ENCODE measurements at places on chromosomes 1 and 21. TPM values are rescaled to one million over a fixed set of nuclear protein-coding genes. Genes with fewer than 3 reads are reported as not detected.

Gene FTCD
- total RNA-seq = not detected

Gene TMEM81
- total RNA-seq = 3.5 TPM

Gene LCE3B
- not detected for total RNA-seq

Gene CD101
- total RNA-seq = 0.82 TPM

Gene CSRP1
- 48.4 TPM for total RNA-seq

Gene AK5
- total RNA-seq = 9.4 TPM

DNA sequence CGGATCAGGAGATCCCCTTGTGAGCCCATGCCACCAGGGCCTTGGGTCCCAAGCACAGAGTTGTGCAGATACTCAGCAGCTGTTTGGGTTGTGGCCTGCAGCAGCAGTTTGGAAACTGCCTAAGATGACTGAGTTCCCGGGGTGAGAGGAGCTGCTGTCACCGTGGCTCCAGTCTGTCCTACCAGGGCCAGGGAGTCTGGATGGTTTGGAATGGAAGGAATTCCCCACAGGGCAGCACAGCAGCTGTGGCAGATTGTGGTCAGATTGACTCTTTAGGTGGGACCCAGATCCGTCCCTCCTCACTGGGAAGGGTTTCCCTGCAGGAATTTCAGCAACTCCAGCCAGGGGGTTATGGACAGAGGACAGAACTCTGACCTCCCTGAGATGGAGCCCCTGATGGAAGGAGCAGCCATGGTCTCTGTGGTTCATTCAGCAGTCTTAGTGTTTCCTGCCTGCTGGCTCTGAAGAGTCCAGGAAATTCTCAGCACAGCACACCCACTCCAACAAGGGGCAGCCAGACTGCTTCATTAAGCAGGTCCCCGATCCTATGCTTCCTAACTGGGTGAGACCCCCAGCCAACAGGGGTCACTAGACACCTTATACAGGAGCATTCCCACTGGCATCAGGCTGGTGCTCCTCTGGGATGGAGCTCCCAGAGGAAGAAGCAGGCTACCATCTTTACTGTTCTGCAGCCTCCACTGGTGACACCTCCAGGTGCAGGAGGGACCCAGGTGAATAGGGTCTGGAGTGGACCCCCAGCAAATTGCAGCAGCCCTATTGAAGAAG lies 51.5 kb upstream of the TNFSF4 start:
- H3K36me3 ChIP-seq = no peaks in the 10 kb centered on the region
- no peaks in the 10 kb centered on the region for H3K4me1 ChIP-seq
- H3K27ac ChIP-seq = no peak overlapping the region
- H3K27me3 ChIP-seq = no peaks in the 10 kb centered on the region

GRCh38 chr1:218778257-218779126 lies 395.2 kb upstream of the LYPLAL1 start:
- H3K36me3 ChIP-seq = no peaks in the 10 kb centered on the region
- H3K4me3 ChIP-seq = no peak overlapping the region
- no peaks in the 10 kb centered on the region for H3K4me1 ChIP-seq
- no peaks in the 10 kb centered on the region for H3K27me3 ChIP-seq

DNA sequence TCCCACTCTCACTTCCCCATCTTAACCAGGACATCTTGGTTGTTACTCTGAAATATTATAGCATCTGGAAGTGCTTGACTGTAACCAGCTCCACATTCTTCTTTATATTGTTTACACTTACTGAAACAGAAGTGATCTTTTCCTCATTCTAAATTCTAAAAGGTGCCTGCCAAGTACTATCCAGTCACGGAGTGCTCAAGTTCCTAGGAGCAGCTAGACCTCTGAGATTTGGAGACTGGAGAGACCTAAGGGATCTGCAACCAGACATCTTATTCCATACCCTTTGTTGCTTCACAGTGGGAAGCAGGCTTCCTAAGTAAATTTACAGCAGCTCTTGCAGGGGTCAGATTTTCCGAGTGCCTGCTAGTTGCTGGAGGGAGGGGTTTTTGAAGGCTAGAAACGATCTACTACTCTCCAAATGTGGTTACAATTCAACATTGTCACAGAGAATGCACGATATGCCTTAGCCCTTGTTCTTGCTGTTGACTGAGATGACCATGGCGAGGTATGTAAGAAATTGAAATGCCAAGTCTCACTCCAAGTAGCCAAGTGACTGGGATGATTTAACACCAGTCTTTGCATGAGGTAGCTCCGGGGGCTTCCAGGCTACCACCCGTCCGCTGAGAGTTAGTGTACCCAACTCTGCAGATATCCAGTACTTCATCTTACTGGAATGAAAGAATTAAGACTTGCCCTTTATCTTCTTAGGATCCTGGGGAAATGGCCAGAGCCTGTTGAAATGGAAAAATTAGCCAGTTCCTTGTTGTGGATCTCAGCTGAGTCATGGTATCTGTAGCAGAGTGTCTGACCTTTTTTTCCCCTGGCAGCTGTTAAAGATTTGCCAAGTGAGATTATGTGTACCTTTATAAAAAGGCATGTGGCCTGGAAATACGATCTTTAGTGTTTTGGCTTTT lies 150.8 kb downstream of the MAST2 start:
- no peak for DNase-seq
- H3K4me3 ChIP-seq = no peak overlapping the region
- no peak overlapping the region for H3K27ac ChIP-seq
- no peaks in the 10 kb centered on the region for H3K4me1 ChIP-seq

- H3K4me1 ChIP-seq = peaks cover 11% of the 10 kb centered on the region
- no peaks in the 10 kb centered on the region for H3K36me3 ChIP-seq
- DNase-seq = no peak
- H3K27me3 ChIP-seq = peaks cover 34% of the 10 kb centered on the region
- H3K4me3 ChIP-seq = no peak overlapping the region
These were observed 954 bp downstream of the MARK1 start for GRCh38 chr1:220528679-220529501.

DNA sequence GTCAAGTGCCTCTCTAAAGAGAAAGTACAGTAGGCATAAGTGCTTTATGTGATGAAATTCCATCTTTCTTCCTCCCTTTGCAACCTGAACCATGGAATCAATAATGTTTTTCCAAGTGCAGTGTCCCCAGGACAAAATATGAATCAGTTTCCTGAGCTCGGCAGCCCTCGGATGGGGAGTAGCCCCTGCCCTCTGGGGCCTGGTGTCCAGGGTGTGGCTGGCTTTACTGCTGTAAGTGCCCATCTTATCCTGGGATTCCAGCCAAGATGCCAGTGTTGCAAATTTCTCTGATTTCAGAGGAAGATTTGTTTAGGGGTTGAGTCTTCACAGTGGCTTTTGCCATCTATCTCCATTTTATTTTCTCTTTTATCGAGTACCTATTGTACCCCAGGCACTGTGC lies 40.5 kb upstream of the SRP9 start:
- H3K27ac ChIP-seq = no peak overlapping the region
- H3K36me3 ChIP-seq = no peaks in the 10 kb centered on the region
- no peaks in the 10 kb centered on the region for H3K4me1 ChIP-seq

GRCh38 chr1:156608981-156609380 lies 7.7 kb upstream of the GPATCH4 start:
- no peaks in the 10 kb centered on the region for H3K36me3 ChIP-seq
- no peak for DNase-seq
- no peak overlapping the region for H3K27ac ChIP-seq
- no peaks in the 10 kb centered on the region for H3K27me3 ChIP-seq
- H3K4me1 ChIP-seq = peaks cover 6% of the 10 kb centered on the region

- no peak overlapping the region for H3K4me3 ChIP-seq
- no peaks in the 10 kb centered on the region for H3K36me3 ChIP-seq
- H3K27me3 ChIP-seq = no peaks in the 10 kb centered on the region
- no peak for DNase-seq
These were observed 23.4 kb downstream of the SAMSN1 start for GRCh38 chr21:14522736-14523135.

DNA sequence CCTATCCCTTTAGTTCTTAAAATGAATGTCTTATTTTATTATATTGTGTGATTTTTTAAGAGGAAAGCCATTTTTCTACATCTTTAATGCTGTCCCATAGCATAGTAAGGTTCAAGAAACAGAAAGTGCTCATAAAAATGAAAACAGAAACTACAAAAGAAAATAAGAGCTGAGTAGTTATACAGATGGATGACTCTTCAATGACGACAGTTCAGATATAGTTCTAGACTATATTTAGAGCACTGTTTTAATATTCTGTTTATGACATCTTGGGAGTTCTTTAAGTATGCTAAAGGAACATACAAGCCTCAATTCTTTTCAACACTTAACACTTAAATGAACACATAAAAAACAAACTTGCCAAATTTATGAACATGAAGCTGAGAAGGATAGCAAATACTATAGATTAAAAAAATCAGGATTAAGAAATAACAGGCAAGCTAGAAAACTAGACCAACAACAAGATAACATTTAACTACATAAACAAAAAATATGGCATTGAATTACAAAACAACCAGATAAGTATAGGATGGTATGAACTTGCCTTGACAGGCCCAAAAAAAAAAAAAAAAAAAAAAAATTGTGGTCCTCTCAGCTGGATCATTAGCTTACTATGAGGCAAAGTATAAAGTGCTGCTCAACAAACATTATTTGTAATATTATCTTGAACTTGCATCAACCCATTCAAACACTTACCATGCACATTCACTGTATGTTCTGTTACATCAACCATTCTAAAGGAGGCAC lies 87.9 kb downstream of the ZZZ3 start:
- no peak overlapping the region for H3K27ac ChIP-seq
- no peaks in the 10 kb centered on the region for H3K4me1 ChIP-seq
- no peak overlapping the region for H3K4me3 ChIP-seq
- H3K36me3 ChIP-seq = peaks cover 13% of the 10 kb centered on the region
- H3K27me3 ChIP-seq = no peaks in the 10 kb centered on the region
- DNase-seq = no peak

GRCh38 chr1:230905733-230906132 lies 37.4 kb upstream of the C1orf198 start:
- H3K4me1 ChIP-seq = peaks cover 3% of the 10 kb centered on the region
- DNase-seq = no peak
- H3K27me3 ChIP-seq = no peaks in the 10 kb centered on the region
- H3K36me3 ChIP-seq = peaks cover 61% of the 10 kb centered on the region

- H3K36me3 ChIP-seq = no peaks in the 10 kb centered on the region
- no peak overlapping the region for H3K27ac ChIP-seq
- no peak for DNase-seq
- H3K4me1 ChIP-seq = no peaks in the 10 kb centered on the region
These were observed 240.2 kb upstream of the LYPLAL1 start for GRCh38 chr1:218933513-218933912.

DNA sequence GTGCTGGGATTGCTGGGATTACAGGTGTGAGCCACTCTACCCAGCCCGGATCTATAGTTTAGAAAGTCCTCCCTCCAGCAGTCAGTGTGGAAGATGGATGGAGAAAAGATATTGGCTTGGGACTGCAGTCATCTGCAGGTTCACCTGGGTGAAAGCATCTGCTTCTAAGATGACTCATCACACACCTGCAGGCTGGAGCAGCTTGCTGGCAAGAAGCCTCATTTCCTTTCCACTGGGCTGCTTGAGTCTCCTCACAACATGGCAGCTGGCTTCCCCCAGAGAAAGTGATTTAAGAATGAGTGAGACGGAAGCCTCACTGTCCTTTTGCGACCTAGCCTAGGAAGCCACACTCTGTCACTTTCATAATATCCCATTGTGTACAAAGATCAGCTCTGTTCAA lies 50.0 kb downstream of the FOXO6 start:
- no peaks in the 10 kb centered on the region for H3K36me3 ChIP-seq
- DNase-seq = no peak
- no peak overlapping the region for H3K27ac ChIP-seq
- no peaks in the 10 kb centered on the region for H3K27me3 ChIP-seq
- H3K4me3 ChIP-seq = no peak overlapping the region

DNA sequence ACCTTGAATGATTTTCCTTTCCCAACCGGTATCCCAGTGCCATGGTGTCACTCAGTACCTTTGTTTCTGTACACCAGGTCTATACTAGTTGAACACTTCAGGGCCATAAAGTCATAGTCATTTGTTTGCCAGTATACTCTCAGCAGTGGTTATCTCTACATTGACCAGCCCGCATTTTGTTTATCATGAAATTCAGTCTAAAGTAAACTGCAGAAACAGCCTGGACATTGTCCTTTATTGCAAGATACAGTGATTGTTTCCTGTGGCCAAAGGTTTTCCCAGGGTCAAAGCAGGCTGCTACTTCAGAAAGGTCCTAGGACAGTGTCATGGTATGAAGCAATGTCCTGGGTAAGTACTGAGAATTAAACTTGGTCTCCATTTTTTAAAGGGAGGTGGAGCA lies 407.4 kb downstream of the RWDD3 start:
- no peak overlapping the region for H3K4me3 ChIP-seq
- no peak overlapping the region for H3K27ac ChIP-seq
- no peaks in the 10 kb centered on the region for H3K36me3 ChIP-seq

GRCh38 chr21:28016571-28016970 lies 976.1 kb downstream of the LTN1 start:
- DNase-seq = no peak
- H3K27ac ChIP-seq = no peak overlapping the region
- no peaks in the 10 kb centered on the region for H3K4me1 ChIP-seq
- H3K4me3 ChIP-seq = no peak overlapping the region
- H3K27me3 ChIP-seq = no peaks in the 10 kb centered on the region

DNA sequence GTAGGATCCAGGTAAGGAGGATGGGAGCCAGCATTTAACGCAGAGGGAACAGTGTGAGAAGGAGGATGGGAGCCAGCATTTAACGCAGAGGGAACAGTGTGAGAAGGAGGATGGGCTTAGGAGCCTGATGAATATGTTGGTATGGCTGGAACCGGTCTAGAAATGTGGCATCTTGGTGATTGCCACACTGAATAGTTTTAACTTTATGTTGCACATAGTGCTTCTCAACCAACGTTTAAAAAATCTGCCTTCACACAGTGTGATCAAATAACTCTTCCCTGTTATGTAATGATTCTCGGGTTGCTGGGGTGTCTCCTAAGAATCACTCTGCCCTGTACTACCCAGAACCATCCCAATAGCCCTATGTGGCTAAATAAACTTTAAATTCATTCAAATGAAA lies 146.9 kb upstream of the DUSP10 start:
- H3K27me3 ChIP-seq = no peaks in the 10 kb centered on the region
- H3K36me3 ChIP-seq = no peaks in the 10 kb centered on the region
- H3K4me3 ChIP-seq = no peak overlapping the region
- no peak overlapping the region for H3K27ac ChIP-seq
- no peaks in the 10 kb centered on the region for H3K4me1 ChIP-seq

DNA sequence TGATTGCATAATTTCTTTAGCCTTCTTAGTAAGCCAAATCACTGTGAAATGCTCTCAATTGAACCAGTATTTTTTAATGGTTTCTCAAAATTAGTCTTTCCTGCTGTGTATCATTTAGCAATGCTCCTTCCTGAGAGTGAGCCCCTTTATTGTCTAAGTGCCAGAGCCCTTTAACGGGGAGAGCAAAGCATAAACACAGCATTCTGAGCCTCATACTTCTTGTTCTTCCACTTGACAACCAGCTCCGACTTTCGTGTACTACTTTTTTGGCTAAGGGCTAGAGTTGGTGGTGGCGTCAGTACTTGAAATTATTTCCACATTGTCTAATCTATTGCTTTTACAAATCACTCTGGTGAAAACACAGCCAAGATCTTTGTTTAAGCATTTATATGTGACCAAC lies 299.0 kb downstream of the TPR start:
- no peak for DNase-seq
- H3K4me3 ChIP-seq = no peak overlapping the region
- H3K36me3 ChIP-seq = no peaks in the 10 kb centered on the region
- no peak overlapping the region for H3K27ac ChIP-seq
- H3K4me1 ChIP-seq = no peaks in the 10 kb centered on the region

- H3K36me3 ChIP-seq = no peaks in the 10 kb centered on the region
- no peak overlapping the region for H3K4me3 ChIP-seq
- no peaks in the 10 kb centered on the region for H3K27me3 ChIP-seq
- no peak for DNase-seq
- H3K27ac ChIP-seq = no peak overlapping the region
- H3K4me1 ChIP-seq = peaks cover 12% of the 10 kb centered on the region
These were observed 524.5 kb downstream of the MATN1 start for GRCh38 chr1:30198795-30199403.
